ENCODE measurements at places on chromosomes 3 and 15. TPM values are rescaled to one million over a fixed set of nuclear protein-coding genes. Genes with fewer than 3 reads are reported as not detected.

- H3K27me3 ChIP-seq, result peaks cover 58% of the 10 kb centered on the region
- no peaks in the 10 kb centered on the region for H3K4me1 ChIP-seq
- peak within 1 kb of the TSS; percentile 74 for H3K4me3 ChIP-seq
- H3K36me3 ChIP-seq, result no peaks in the 10 kb centered on the region
These were observed at the start of gene MYZAP for GRCh38 chr15:57591822-57592367. TSS of gene MYZAP (plus strand) at chr15:57591904. CDS start at chr15:57592035, 131 bp downstream.

DNA sequence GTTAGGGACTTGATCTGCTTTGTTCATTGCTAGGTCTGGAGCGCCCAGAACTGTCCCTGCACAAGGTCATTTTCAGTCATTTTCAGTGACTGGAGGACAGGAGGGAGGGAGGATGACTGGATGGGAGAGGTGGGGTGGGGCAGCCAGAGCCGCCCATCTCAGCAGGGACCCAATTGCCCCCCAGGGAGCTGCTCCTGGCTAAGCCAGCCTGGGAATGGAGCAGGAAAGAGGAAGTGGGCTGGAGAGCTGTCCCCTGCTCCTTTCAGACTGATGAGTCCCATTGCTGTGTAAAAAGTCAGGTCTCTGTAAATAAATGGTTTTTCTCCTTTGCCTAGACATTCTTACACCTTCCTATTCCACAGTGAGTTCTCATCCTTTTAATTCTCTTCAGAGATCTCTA is 98.4 kb upstream of the RAD18 start:
- no peak for DNase-seq
- H3K27me3 ChIP-seq, result no peaks in the 10 kb centered on the region
- peaks cover 4% of the 10 kb centered on the region for H3K36me3 ChIP-seq
- H3K4me1 ChIP-seq, result no peaks in the 10 kb centered on the region

The C2CD4B gene
- total RNA-seq, result 0.72 TPM

The CELSR3 gene
- total RNA-seq, result 17.3 TPM

- H3K36me3 ChIP-seq, result no peaks in the 10 kb centered on the region
- H3K27me3 ChIP-seq, result no peaks in the 10 kb centered on the region
- H3K27ac ChIP-seq, result no peak overlapping the region
- no peaks in the 10 kb centered on the region for H3K4me1 ChIP-seq
These were observed 21.8 kb downstream of the CDCP1 start for GRCh38 chr3:45124352-45124751.

DNA sequence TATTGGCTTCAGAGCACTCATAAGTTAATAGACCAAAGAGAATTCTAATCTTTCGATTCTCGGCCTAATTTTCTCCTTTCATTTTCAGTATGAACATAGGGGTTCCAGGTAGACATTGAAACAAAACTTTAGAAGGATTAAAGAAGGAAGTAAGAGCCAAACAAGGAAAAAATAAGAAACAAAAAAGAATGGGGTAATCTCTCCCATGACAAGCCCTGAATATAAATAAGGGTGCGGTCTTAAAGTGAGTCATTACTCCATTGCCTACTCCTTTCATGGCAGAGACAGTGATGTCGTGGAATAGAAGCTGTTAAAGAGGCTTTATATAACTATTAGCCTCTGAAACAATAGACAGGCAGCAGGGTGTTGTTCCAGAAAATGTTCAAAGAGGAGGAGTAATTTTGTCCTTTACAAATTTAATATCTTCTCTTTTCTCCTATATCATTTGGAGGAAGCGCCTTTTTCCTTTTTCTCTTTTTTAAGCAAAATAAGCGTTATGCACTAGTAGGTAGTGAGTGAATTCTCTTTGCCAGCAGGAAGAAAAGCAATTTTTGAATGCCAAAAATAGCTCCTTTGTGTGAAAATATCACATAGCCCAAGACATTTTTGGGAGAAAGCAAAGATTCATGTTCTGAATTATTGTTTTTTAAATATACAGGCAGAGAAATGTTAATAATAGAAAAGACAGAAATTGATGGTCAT is 607.9 kb upstream of the KCNMB2 start:
- H3K27ac ChIP-seq, result no peak overlapping the region
- no peak overlapping the region for H3K4me3 ChIP-seq
- DNase-seq, result no peak
- no peaks in the 10 kb centered on the region for H3K4me1 ChIP-seq
- no peaks in the 10 kb centered on the region for H3K27me3 ChIP-seq
- no peaks in the 10 kb centered on the region for H3K36me3 ChIP-seq

- no peaks in the 10 kb centered on the region for H3K4me1 ChIP-seq
- H3K27ac ChIP-seq, result no peak overlapping the region
- DNase-seq, result peak; percentile 32
- no peaks in the 10 kb centered on the region for H3K27me3 ChIP-seq
These were observed 11.3 kb downstream of the SELENOS start for GRCh38 chr15:101266034-101266433.

- no peaks in the 10 kb centered on the region for H3K4me1 ChIP-seq
- no peak overlapping the region for H3K4me3 ChIP-seq
- H3K27me3 ChIP-seq, result no peaks in the 10 kb centered on the region
- no peak for DNase-seq
- H3K36me3 ChIP-seq, result no peaks in the 10 kb centered on the region
These were observed 60.3 kb downstream of the EBLN2 start for GRCh38 chr3:73121669-73122331.

DNA sequence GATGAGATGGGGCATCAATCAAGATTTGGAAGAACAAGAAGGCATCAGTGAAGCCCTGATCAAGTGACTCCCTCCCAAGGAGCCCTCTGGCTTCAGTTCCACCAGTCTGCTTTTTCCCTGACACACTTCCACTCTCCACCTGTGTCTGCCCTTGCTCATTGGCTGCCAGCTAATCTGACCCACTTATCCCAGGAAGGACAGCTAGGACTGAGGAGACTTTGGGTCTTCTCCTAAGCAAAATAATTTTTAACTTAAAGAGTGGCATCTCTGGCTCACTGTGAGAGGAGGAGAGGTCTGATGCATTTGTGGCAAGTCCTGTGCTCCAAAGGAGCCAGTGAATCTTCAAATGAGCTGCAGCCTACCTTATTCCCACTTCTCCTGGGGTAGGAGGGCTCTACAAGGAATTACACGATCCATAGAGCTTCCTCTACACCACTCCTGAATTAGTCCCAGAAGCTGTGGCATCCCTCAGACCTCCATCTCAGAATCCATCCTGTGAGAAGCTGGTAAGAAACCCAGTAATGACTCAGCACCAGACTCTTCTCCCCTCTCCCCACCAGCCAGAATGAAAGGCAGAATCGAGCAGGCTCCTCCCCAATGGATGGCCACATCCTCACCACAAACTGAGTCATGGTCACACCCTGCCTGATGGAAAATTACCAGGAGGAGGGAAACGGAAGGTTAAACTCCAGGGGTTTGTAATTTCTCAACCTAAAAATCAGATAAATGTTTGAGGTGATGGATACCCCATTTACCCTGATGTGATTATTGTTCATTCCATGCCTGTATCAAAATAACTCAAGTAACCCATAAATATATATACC is 6.3 kb upstream of the PKM start:
- peaks cover 14% of the 10 kb centered on the region for H3K4me1 ChIP-seq
- peak; percentile 87 for DNase-seq
- no peak overlapping the region for H3K4me3 ChIP-seq

DNA sequence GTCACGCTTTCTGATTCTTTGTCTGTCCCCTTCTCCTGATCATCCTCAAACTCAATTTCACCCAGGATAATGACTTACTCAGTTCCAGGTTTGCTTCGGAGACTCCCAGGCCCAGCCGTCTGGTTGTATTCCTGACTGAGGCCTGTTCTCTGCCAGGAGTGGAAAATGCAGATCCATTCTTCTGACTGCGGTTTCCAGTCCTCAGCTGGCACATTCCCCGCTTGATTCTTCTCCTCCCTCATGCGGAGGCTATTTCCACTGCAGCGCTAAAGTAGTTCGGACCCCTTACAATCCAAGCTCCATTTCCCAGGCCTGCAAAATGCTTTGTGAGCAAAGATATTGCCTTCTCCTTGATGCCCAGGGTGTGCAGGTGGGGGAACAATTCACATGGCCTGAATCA is 47.2 kb upstream of the GALNT15 start:
- no peak overlapping the region for H3K4me3 ChIP-seq
- no peaks in the 10 kb centered on the region for H3K4me1 ChIP-seq
- no peaks in the 10 kb centered on the region for H3K27me3 ChIP-seq
- no peak overlapping the region for H3K27ac ChIP-seq
- no peaks in the 10 kb centered on the region for H3K36me3 ChIP-seq

DNA sequence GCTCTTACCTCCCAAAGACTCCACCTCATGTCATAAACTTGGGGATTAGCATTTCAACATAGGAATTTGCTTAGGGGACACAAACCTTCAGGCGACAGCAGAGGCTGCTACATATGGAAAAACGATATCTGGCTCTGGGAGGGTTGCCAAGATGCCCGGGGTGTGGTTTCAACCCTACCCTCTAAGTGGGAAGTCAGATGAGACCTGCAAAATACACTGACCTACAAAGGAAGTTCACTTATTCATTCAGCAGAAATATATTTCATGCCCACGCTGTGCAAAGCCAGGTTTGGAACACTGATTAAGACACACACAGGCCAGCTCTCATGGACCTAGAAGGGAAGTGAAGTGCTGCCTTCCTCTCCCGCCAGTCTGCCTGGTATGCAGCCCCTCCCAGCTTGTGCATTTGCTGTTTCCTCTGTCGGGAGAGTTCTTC is 239.3 kb downstream of the FEZF2 start:
- H3K36me3 ChIP-seq, result peaks cover 8% of the 10 kb centered on the region
- DNase-seq, result no peak
- no peak overlapping the region for H3K4me3 ChIP-seq
- H3K27ac ChIP-seq, result no peak overlapping the region

The IL16 gene
- total RNA-seq, result 0.24 TPM

The EOMES gene
- total RNA-seq, result 271 TPM

DNA sequence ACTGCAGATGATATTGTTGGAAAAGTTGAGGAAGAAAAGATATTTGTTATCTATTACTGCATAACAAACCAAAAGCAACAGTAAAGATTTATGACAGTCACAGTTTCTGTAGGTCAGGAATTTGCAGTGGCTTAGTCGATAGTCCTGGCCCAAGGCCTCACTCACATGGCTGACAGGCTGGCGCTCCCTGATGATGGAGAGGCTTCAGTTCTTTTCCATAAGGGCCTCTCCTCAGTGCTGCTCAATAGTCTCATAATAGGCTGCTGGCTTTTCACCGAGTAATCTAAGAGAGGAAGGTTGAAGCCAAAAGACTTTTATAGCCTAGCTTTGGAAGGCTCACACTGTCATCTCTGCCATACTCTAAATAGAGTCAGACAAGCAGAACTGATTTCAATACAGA is 17.7 kb downstream of the IREB2 start:
- H3K4me3 ChIP-seq, result no peak overlapping the region
- H3K4me1 ChIP-seq, result no peaks in the 10 kb centered on the region
- H3K27me3 ChIP-seq, result no peaks in the 10 kb centered on the region
- DNase-seq, result no peak

The KBTBD13 gene
- total RNA-seq, result not detected

The MEIS2 gene
- total RNA-seq, result 7.1 TPM

The CIDEC gene
- total RNA-seq, result not detected

The TGM5 gene
- not detected for total RNA-seq

- DNase-seq, result peak; percentile 96
- H3K27ac ChIP-seq, result no peak overlapping the region
- H3K36me3 ChIP-seq, result no peaks in the 10 kb centered on the region
- H3K4me3 ChIP-seq, result no peak overlapping the region
These were observed 28.0 kb upstream of the LACTB start for GRCh38 chr15:63093486-63094205.

The PRRT3 gene
- total RNA-seq, result 7.3 TPM

- H3K4me3 ChIP-seq, result no peak overlapping the region
- H3K27me3 ChIP-seq, result no peaks in the 10 kb centered on the region
- H3K36me3 ChIP-seq, result no peaks in the 10 kb centered on the region
- no peak overlapping the region for H3K27ac ChIP-seq
- no peaks in the 10 kb centered on the region for H3K4me1 ChIP-seq
These were observed 44.5 kb upstream of the CCNL1 start for GRCh38 chr3:157204431-157204830.

The CHST13 gene
- total RNA-seq, result 6.1 TPM

- H3K36me3 ChIP-seq, result no peaks in the 10 kb centered on the region
- no peak for DNase-seq
- no peaks in the 10 kb centered on the region for H3K27me3 ChIP-seq
- H3K27ac ChIP-seq, result peak overlapping the region; percentile 81
These were observed 36.5 kb upstream of the CPB1 start for GRCh38 chr3:148790851-148791735.

- H3K4me1 ChIP-seq, result no peaks in the 10 kb centered on the region
- no peak overlapping the region for H3K27ac ChIP-seq
- no peak for DNase-seq
- no peaks in the 10 kb centered on the region for H3K27me3 ChIP-seq
- no peak overlapping the region for H3K4me3 ChIP-seq
- H3K36me3 ChIP-seq, result peaks cover 7% of the 10 kb centered on the region
These were observed 127.9 kb downstream of the PCCB start for GRCh38 chr3:136378011-136378410.

DNA sequence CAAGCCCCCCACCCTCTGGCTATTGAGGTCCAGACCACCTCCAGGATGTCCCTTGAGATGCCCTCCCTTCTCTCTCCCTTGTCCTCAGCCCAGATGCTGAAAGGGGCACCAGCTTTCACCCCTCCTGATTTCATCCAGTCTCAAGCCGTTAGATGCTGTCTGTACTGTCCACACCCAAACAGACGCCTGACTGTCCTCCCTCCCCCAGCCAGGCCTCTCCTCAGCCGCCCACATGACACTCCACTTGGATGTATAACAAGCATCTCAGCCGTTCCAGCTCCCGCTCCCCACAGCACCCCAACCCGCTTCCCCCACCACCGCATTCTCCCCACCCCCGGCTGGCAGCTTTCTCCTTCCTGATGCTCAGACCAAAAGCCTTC is 25.0 kb upstream of the CYP11A1 start:
- no peak for DNase-seq
- H3K27ac ChIP-seq, result no peak overlapping the region
- no peaks in the 10 kb centered on the region for H3K36me3 ChIP-seq
- no peaks in the 10 kb centered on the region for H3K27me3 ChIP-seq

The ACTC1 gene
- total RNA-seq, result 42.5 TPM

GRCh38 chr3:46429671-46430070 is 22.6 kb downstream of the CCRL2 start:
- no peak for DNase-seq
- no peaks in the 10 kb centered on the region for H3K4me1 ChIP-seq
- no peaks in the 10 kb centered on the region for H3K36me3 ChIP-seq
- H3K27ac ChIP-seq, result no peak overlapping the region

DNA sequence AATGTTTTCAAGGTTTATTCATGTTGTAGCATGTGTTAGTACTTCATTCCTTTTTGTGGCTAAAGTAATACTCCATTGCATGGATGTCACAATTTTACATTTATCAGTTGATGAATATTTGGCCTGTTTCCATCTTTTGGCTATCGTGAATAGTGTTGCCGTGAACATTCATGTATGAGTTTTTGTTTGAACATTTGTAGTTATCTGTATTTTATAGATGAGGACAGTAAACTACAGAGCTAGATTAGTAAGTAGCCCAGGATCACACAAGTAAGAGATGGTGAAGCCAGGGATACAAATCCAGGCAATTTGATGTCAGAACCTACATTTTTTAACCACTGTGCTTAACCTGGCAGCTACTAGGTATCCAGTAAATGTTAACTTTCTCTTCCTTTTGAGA is 63.2 kb downstream of the ASTE1 start:
- no peaks in the 10 kb centered on the region for H3K4me1 ChIP-seq
- no peaks in the 10 kb centered on the region for H3K27me3 ChIP-seq
- no peak for DNase-seq

GRCh38 chr3:135516143-135516542 is 449.4 kb upstream of the PPP2R3A start:
- H3K27ac ChIP-seq, result no peak overlapping the region
- no peaks in the 10 kb centered on the region for H3K4me1 ChIP-seq
- peak; percentile 81 for DNase-seq

All from endodermal cell (in vitro differentiated cells).